Pulmonary artery endothelial cell (primary cell): ENCODE measurements at places on chromosomes 6 and 20.

- DNase-seq = no peak
Measured at GRCh38 chr6:15042938-15043337, 202.9 kb upstream of the JARID2 start.

DNA sequence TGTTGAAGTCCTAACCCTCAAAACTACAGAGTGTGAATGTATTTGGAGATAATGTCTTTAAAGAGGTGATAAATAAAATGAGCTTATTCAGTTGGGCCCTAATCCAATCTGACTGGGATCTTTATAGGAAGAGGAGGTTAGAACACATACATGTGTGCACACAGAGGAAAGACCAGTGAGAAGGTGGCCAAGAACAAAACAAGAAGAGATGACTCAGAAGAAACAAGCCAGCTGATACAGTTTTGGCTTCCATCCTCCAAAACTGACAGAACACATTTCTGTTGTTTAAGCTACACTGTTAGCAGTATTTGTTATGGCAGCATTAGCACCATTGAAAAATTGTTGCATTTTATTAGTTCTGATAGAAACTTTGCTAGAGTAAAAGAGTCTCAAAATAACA, 609.3 kb upstream of the IMPG1 start:
- peak; percentile 36 for DNase-seq

GRCh38 chr20:17077030-17077429, 149.8 kb upstream of the PCSK2 start:
- DNase-seq = no peak

GRCh38 chr6:90336388-90336947, 39.8 kb upstream of the BACH2 start:
- DNase-seq = no peak

GRCh38 chr20:1505361-1505760, 14.1 kb upstream of the SIRPB2 start:
- no peak for DNase-seq

DNA sequence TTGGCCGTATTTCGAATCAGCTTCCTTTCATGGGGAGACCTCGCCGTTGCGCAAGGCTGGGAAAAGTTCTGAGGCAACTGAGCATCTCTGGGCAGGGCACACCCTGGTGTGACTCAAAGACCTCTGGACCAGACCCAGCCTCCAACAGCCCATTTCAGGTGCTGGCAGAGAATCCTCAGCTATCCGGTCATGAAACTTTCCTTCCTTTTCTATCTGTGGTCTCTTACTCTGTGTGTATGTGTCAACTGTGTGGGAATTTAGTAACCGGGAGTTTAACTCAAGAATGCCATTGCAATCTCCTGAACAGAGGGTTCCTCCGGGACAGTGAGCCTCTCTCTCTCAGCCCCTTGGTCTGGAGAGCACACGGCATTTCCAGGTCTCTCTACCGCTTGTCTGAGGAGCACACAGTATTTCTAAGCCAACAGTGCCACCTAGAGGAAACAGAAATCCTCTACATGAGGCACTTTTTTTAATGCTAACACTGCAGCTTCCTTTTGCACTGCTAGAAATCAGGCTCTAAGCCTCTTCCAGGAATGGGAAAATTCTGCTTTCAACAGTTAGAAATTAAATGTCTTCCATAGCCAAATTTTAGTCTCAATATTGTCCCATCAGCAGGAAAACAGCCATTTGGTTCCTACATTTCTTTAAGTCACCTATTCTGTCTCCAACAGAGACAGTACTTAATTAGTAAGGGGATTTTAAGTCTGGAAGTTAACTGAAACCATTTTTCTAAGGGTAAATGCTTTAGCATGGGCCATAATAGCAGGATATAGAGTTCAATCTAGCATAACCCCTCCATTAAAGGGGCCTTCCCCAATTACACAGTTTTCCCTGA, 32.7 kb downstream of the PLN start:
- DNase-seq = peak; percentile 29

DNA sequence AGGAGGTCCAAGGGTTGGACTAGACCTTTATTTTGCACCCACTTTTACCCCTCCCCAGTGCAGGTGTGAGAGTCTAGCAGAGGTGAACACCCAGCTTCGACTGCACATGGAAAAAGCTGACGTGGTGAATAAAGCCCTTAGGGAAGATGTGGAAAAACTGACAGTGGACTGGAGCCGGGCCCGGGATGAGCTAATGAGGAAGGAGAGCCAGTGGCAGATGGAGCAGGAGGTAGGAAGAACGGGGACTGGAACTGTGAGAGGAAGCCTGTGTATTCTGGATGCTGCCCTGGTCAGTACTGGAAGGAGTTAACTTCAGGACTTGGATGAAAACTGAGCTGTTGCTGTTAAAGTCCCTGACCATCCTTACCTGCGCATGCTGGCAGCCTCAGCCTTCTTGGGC, 10.6 kb downstream of the CEP250 start:
- no peak for DNase-seq

DNA sequence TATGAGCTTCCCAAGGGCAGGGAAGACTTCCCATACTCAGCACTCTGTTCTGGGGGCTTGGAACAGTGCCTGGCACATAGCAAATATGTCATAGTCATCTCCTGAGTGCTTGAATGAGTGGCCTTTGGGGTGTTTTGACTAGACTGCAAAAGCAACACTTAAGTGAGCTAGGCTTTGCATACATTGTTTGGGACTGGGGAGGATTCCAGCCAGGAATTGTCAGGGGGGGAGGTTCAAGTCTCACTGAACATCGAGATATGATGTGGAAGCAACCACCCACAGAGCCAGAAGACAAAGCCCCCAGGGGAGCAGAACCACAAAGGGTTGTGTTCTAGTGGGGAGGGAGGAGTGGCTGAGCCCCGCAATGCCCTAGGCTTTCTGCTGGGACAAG, 98.4 kb downstream of the SYCP2 start:
- no peak for DNase-seq

DNA sequence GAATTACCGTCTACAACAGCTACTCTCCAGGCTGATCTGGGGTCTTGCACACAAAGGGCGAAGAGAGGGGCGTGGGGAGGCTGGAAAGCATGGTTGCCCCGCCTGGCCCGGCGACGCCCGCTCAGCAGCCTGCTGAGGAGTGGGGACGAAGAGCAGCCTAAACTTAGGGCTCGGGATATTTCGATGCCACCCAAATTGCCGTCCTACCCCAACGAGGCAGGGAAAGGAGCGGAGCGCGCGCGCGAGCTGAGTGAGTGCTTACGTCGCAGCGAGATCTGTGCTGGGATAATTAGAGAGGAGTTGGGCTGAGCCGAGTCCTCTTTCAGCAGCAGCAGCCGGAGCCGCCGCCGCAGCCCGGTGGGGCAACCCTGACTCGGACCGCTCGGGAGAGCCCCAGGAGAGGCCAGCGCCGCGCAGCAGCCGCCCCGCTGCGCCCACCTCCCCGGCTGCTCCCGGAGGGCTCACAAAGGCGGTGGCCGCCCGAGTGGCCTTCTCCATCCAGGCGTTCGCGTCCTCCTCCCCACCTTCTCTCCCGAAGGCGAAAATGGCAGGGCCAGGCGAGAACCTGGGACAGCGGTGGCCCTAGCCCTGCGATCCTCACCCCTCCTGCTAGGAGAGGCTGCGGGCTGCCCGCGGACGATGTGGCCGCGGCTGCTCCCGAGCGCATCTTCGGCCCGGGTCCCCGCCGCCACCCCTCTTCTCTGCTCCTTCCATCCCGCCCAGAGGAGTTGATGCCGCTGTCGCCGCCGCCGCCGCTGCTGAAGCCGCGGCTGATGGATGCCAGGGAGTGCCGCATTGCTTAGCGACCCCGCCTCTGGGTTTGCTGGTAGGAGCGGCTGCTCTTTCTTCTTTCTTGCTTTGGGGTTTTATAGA, at the start of gene CLVS2:
TSS of gene CLVS2 (plus strand) at position 315 of the 873 bp plus-strand sequence. CDS start 1,543 bp downstream, outside the sequence.
- no peak for DNase-seq

DNA sequence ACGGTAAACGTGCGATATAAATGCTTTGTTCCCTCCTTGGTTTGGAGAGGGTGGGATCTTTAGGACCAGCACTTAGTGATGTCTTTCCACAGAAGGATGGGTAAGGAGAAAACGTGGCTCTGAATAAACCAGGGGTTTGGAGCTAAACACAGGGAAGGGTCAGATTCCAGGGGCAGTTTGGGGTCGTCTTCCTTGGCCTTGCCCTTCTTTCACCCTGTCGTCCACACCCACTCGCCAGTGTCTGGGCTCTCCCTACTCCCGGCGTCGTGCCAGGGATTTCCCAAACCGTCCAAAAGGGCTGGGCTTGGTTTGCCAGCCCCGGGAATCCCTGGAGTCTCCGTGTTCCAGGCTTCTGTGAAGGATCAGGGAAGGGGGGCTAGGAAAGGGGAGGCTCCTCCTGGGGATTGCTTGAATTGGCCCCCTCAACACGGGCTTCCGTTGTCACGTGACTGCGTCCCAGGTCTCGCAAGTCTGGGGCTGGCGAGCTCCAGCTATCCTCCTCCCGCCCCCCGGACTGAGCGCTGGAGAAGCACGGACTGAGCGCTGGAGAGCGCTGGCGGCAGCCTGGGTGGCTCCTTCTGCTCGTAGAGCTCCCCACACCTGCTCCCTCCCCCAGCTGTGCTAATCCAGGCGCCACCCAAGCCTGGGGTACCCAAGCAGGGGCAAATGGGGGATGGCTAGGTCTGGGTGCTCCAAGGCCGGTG, 9.4 kb upstream of the ARMC12 start:
- DNase-seq = no peak

- no peak for DNase-seq
Measured at GRCh38 chr6:66232890-66233289, 525.9 kb upstream of the EYS start.

- no peak for DNase-seq
Measured at GRCh38 chr20:4610871-4611270, 110.8 kb upstream of the PRND start.

GRCh38 chr20:1319051-1319450, 9.9 kb downstream of the SDCBP2 start:
- DNase-seq = no peak

- no peak for DNase-seq
Measured at GRCh38 chr20:1254254-1254653, 11.8 kb upstream of the SNPH start.

DNA sequence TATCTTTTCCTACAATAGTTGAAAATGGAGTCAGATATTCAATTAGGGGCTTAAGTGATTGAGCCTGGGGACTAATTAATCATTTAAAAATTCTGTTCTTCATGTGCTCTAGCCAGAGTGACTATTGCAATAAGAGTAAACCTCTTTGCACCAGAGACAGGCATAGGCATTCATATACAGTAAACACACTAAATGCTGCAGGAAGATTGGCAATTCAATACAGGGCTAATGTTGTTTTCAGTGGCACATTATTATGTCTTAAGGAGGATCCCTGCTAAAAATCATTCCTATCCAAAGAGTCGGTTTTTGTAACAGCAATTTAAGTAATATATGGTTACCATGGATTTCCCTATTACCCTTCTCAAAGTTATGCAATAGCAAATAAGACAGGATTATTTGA, 1.2 kb downstream of the PDE7B start:
- DNase-seq = no peak

GRCh38 chr6:39207416-39208222, 21.7 kb downstream of the KCNK5 start:
- no peak for DNase-seq

GRCh38 chr6:7910298-7910653, 312 bp downstream of the TXNDC5 start:
- no peak for DNase-seq

DNA sequence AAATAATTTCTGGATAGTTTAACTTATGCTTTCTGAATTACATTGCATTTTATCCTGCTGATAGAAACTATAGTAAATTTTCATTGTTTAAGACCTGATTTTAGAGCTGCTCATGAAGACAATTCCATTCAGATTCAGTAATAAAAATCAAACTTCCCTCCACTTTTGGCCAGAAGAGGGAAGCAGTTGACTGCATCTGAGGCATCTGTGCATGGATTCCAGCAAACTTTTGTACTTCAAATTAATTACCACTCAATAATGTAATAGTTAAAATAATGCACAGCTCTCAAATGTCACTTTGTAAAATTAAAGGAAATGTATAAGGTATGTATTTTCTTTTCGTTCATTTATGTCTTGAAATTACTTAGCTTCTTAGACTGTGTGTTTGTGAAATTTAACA, 64.2 kb upstream of the SLC35B3 start:
- DNase-seq = no peak

GRCh38 chr6:149782337-149782736, 32.8 kb downstream of the PCMT1 start:
- DNase-seq = no peak

GRCh38 chr6:159473475-159474263, 219.4 kb downstream of the SOD2 start:
- no peak for DNase-seq

DNA sequence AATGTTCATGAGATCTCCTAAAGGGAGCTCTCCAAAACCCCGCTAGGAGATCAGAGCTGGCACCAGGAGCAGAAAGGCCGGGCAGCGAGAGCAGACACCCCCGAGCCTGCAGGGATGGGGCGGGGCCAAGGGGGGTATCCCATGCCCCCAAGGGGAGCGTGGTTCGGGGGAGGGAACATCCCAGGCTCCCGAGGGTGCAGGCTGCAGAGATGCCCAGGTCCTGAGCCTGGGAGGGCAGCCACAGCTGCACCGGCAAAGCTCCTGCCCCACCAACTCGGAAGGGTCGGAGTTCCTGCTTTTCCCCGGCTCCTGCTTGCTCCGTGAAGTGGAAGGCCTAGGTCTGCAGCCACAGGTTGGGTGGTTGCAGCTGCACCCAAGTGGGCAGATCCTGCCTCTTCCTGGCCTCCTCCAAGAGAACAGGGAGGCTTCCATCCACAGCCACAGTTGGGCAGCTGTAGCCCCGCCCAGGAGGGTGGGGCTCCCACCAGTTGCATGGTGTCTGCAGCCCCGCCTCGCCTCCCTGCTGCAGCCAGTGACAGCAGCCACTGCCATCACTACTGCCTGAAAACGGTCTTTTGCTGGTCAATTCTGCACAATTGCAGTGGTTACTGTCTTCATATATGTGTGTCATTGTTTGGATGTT, 13.4 kb upstream of the GMNN start:
- no peak for DNase-seq
